Dorsolateral prefrontal cortex (tissue), 122 donors: ENCODE measurements at places on chromosomes 5 and 9.

- no peak for DNase-seq
These were observed 55.0 kb upstream of the APC start for GRCh38 chr5:112682621-112683061.

DNA sequence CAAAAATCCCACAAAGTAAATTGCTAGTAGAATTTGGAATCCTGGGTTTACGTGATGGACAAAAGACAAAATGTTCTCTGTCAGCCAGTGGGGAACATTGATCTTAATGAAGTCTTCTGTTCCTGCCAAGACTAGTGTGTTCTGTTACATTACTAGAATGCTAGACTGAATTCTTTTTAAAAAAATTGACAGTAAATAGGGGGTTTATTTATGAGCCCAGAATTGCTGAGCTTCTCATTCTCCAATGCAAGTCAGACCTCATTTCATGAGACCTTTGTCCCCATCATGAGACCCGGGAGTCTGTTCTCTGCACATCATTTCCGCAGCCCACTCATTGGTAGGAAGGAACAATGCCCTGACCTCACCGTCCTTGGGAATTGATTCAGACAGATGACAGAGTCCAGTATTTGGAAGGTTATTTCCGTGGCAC, 173.8 kb upstream of the OTULINL start:
- DNase-seq, result no peak

GRCh38 chr5:163434401-163434866, 3.0 kb upstream of the CCNG1 start:
- no peak for DNase-seq

GRCh38 chr5:145324101-145324500, 511.0 kb downstream of the PRELID2 start:
- DNase-seq, result no peak

- DNase-seq, result no peak
These were observed 213.4 kb downstream of the PLK2 start for GRCh38 chr5:58246461-58246944.

- DNase-seq, result no peak
These were observed 4.3 kb downstream of the TLN1 start for GRCh38 chr9:35727676-35728040.

DNA sequence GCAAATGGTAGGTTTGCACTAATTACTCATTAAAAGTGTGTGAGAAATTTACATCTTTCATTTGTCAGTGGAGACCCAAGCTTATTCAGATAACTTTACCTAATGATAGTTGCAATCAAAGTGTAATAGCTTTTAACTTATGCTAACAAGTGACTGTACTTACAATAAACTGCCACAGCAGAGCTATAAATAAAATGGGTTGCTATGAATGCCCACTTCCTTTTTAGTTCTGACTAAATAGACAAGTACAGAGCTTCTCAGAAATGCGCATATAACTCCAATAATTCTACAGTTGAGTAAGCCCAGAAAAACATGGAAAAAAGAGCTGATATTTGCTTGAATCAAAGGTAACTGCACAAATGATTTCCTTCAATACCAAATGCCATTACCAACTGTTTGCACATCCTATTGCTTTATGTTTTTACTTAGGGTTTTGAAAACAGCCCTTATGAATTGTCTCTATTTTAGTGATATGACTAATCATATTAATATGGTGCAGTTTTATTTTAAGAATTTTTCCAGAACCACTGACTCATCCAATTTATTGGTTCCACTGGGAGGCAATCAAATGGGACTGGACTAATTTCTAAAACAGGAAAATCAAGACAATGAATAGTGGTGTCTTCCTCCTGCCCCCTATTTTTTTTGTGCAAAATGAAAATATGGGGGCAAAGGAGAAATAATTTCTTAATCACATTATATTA, 84.1 kb downstream of the PPP2R2B start:
- DNase-seq, result no peak

GRCh38 chr5:139390639-139391569, 1.2 kb upstream of the MZB1 start:
- DNase-seq, result no peak

DNA sequence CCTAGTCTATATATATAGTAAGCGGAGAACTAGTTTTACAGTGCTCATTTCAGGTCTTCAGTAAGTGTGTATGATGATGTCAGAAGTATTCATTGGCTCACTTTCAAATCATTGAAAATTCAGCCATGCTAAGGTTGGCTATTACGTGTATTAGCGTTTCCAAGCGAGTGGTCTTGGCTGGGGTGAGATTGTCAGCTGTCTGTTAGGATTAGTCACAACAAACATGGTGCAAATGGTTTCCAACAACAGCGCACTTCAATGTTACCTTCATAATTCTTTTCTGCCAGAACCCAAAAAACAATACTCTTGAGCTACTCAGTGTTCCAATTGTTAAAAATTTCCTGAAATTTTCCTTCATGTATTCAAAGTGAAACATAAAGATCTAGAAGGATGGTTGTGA, 283.0 kb downstream of the AOPEP start:
- DNase-seq, result no peak

DNA sequence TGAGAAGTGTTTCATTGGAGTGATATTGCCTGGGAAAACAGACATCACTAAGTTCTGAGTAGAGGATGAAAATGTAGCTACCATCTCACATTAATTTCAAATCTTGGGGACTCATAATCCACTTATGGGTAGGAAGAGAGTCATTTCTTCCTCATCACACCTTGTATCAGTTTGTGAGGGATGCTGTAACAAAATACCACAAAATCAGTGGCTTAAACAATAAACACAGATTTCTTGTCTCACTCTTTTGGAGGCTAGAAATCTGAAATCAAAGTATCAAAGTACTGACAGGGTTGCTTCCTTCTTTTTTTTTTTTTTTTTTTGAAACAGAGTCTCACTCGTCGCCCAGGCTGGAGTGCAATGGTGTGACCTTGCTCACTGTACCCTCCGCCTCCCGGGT, 3.4 kb downstream of the CARD6 start:
- no peak for DNase-seq

DNA sequence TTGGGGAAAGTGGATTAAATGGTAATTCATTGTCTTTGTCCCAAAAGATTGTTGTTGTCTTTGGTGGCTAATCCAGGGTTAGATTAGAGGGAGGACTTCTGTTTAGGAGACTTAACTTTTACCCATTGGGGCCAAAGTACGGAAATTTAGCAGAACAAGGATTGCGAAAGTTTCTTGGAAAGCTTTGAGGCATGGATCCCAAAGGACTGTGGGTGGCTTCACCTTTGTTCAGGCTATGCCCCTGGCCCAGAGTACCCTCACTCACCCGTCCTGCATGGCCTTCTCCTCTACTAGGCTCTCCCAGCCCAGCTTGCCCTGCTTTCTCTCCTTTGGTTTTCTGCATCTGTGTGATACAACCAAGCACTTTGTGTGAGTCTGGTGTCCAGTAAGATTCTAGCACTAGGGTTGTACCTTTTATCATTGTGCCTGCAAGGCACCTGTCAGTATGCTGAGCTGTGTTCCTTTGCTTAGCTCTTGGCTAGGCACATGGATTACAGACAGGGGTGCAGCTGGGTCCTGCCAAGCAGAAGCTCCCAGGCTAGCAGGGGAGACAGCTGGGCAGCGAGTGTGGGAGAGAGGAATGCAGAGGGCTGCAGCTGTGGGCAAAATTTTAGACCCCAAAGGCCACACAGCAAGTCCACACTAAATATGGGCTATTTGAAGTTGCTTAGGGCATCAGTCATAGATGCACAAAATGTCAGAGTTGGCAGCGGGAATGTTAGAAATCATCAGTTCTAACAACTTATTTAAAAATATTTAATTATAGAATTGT, 3.2 kb downstream of the PPARGC1B start:
- no peak for DNase-seq

- no peak for DNase-seq
These were observed 2003.8 kb upstream of the CDH9 start for GRCh38 chr5:29042152-29042551.

- no peak for DNase-seq
These were observed 33.8 kb downstream of the WNK2 start for GRCh38 chr9:93217706-93218105.

DNA sequence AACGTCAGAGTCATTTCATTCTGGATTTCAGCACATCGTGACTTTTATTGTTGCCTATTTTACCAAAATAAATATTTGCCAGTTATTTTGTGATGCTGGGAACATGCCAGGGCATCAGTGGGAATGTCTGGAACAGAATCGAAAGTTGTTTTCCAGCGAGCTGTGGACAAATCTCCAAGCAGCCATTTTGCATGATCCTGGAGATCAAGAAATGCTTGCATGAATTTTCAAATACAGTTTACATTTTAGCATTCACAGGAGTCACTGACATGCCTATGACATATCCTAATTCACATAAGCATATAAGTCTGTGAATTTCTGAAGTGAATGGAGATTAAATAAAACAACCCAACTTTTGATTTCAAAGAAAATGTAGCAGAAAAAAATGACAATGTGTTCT, 119.4 kb downstream of the VCAN start:
- DNase-seq, result no peak

- DNase-seq, result peak; percentile 54
These were observed 2.1 kb upstream of the WNK2 start for GRCh38 chr9:93181672-93182435.

GRCh38 chr9:85108746-85109145, 439.2 kb downstream of the NTRK2 start:
- no peak for DNase-seq

- no peak for DNase-seq
These were observed 597.9 kb upstream of the TLE4 start for GRCh38 chr9:78973907-78974306.

DNA sequence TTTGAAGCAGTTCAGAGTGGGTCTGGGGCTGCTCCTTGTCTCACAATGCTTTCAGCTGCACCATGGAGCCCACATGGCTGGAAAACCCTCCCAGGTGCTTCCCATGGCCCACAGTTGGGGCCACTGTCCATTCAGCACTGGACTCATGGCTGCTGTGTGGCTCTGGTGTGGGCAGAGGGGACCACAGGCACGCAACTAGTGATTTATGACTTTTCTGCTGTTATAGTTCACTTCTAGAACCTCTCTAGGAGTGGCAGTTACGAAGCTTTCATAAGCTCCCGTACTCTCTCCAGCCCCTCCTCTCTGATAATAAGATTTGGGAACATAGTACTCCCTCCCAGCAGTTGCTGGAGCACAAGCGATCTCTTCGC, 29.0 kb downstream of the GLRA1 start:
- DNase-seq, result no peak

GRCh38 chr5:175340180-175340579, 103.8 kb downstream of the DRD1 start:
- DNase-seq, result no peak
